ENCODE measurements at places on chromosomes 2 and 18.

- DNase-seq, result no peak
These were observed 71.2 kb downstream of the PLB1 start for GRCh38 chr2:28567061-28567471.

DNA sequence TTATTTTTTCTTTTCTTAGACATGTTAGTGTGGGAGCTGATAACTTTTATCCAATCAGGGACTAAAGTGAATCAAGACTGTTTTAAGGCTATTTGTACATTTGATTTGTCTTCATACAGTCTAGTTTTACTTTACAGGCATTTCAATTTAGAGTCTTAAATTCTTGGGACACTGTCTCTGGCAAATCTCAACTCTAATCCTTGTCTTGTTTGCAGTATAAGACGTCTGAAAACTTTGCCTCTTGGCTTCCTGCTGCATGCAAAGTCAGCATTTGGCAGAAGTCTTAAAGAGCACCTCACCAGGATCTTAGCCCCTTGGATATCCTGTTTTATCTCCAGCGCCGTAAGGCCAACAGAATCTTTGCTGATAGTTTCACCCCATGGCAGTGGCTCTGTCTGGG is 30.3 kb downstream of the SPOPL start:
- no peak for DNase-seq

DNA sequence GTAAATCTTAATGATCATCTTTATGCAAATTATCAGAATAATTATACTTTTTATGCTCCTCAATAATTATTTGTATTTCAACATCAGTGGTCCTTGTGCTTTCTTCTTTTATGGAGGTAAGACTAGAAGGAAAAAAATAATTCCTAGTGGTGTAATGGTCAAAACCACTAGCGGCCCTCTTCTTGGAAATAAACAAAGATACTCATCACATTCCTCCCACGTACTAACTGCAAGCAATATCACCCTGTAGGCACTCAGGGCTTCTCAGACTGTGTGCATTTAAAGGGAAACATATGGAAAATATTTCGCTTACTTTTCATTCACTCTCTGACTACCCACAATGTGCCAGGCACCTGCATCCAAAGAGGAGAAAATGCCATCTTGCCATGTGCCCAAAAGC is 263.7 kb downstream of the DOK6 start:
- no peak for DNase-seq

DNA sequence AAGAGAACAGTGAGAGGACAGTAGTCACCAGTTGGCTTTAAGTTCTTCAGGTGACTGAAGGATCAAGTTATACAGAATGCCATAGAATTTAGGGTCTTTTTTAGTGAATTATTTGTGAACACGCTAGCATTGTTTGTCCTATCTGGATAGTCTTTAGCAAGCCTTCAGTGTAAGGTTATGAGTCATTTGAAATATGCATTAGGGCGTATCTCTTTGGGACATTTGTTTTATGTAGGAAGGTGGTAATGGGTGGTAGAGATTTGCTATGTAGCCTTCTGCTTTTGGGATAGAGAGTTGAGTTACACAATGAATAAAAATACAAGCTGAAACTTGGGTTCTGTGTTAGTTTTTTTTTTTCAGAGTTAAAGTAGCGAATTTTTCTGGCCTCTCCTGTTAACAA is 13.0 kb downstream of the ACTR2 start:
- DNase-seq, result no peak

DNA sequence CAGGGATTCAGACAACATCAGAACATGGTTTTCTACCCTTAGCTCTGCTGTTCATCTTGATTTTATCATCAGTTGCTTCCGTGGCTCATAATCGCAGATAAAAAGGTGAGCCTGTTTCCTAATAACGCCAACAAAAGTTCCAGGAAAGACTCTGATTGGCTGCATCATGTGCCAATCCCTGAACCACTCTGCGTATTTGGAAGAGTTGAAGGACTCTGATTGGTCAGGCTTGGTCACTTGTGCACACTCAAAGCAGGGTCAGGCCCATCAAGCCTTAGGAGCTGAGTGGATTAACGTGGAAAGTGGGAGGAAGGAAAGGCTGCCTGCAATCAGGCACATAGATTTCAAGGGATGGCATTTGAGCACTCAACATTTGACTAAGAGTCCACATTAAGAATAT is 11.4 kb downstream of the TXNDC2 start:
- no peak for DNase-seq

DNA sequence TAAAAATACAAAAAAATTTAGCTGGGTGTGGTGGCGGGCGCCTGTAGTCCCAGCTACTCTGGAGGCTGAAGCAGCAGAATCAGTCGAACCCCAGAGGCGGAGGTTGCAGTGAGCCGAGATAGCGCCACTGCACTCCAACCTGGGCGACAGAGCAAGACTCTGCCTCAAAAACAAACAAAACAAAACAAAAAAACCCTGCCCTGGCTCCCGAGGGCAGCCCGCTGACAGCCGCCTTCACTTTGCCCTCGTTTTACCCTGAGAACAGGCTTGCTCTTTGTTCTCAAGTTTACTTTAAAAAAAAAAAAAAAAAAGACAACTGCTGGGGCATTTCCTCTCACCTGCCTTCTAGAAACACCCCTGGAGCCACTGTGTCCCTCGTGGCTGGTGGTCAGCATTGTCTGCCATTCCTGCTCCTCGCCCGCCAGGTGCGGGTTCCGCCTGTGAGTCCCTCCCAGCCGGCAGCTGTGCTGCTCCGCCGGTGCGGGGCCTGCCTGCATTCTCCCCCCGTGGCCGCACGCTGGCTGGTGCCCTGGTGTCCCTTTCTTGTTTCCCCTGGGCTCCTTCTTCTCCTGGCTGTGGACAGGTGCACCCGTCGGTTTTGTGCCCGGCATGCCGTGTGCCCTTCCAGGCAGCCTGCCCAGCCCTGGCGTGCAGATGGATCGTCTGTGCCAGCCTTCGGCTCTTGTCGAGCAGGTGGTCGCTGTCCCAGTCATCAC is 105.7 kb downstream of the USP40 start:
- no peak for DNase-seq

DNA sequence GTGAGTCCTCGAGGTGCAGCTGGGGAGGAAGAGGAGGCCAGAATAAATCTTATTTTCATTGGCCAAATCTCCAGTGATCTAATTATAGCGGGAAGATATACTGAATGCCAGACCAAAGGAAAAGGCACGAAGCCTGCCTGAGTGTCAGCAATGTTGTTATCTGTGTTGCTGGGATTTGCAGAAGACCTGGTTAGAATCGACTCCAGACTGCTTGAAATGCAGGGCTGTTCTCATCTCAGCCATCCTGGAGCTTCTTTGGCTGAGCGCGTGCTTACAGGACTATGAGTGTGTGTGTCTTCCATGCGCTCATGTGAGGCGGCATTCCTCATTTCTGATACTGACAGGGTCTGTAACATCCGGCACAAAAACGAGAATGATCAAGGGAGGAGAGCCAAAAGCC is 81.2 kb downstream of the TSN start:
- no peak for DNase-seq

Measured in activated T-cell treated with anti-CD3 and anti-CD28 coated beads, Interleukin-2, amount 50 U/mL, for 1 hour (primary cell).